ENCODE measurements at places on chromosomes 2 and 18. TPM values are rescaled to one million over a fixed set of nuclear protein-coding genes. Genes with fewer than 3 reads are reported as not detected.

Gene CASP10
- 5.2 TPM for total RNA-seq

Gene SERPINB11
- not detected for total RNA-seq

Gene HOXD8
- total RNA-seq: not detected

Gene KYNU
- total RNA-seq: not detected
